HuH-7 (cell line): ENCODE measurements at places on chromosomes 5 and 9.

- DNase-seq = no peak
These were observed 447.1 kb downstream of the LRRC70 start for GRCh38 chr5:63025679-63026078.

- peak; percentile 70 for DNase-seq
These were observed 5.2 kb downstream of the IL13 start for GRCh38 chr5:132662925-132663770.

DNA sequence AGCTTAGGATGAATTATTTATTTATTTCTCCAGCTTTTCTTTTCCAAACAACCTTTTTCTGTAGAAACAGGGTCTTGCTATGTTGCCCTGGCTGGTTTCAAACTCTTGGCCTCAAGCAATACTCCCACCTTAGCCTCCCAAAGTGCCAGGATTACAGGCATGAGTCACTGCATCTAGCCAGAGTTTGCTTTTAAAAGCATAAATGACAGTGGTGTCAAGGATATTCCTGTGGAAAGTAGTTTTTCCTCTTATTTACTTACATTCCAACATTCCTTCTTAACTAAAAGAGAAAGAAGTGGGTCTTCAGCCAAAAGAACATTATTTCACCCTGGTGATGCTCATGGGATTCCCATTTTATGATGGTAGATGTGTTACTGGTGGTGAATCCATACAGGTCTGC lies 62.4 kb downstream of the GRIA1 start:
- DNase-seq = no peak

GRCh38 chr9:106590759-106591505 lies 272.0 kb upstream of the ZNF462 start:
- no peak for DNase-seq

DNA sequence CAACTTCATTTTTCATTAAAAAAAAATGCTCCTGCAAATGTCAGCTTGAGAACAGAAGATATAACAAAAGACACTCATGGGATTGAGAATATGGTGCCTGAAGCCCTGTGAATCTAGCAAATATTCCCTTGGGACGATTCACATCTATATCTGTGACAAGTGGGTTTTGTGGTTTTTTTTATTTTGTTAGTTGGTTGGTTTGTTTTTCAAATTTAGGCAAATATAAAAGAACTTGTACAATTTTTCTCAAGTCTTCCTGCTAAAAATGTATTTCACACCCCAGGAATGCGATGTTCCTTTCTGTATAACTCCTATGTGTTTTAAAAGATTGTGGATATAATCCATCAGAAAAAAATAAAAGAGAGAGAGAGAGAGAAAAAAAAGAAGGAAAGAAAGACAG lies 1061.8 kb upstream of the ARRDC3 start:
- no peak for DNase-seq

GRCh38 chr9:86600977-86601376 lies 246.8 kb upstream of the TUT7 start:
- DNase-seq = no peak

- no peak for DNase-seq
These were observed 490.9 kb downstream of the GADD45G start for GRCh38 chr9:90095682-90096081.

DNA sequence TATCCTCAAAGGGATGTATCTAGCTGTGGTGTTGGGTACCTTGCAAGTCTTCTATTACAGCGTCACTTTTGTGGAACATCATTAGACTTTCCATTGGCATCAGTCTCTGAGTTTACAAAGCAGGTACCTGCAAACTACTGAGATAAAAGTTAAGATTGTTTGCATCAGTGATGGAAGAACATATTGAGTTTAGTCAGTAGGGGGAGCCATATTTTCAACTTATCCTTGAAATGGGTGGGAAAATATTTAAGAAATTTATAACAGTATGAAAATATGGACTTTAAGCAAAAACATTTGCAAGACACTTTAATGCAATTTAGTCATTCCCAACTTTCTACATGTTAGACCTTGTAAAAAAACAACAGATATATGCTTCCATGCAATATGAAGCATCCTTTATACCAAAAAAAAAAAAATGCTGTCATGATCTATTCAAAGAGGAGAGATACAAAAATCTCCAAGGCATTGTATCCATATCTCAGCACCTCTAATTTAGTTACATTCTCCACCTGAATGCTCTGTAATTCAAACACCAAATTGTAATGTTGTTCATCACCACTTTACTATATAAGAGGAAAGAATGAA lies 98.6 kb upstream of the ADAMTS19 start:
- no peak for DNase-seq

DNA sequence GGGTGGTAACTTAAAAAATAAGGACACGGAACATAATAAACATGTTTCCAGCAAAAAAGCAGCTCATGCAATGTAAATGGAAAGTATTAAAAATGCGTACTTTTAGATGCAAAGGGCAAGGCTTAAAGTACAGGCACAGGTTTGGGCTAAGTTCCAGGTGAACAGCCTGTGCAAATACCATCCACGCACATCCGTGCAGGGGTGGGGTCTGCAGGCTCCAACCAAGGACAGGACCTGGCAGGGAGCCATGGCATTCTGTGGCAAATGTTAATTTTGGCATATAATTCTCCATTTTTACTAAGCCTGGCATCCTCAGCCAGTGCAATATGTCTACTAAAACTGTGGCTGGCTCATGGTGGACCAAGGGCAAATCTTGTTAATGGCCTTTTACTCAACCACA lies 365.8 kb upstream of the DAP start:
- no peak for DNase-seq

DNA sequence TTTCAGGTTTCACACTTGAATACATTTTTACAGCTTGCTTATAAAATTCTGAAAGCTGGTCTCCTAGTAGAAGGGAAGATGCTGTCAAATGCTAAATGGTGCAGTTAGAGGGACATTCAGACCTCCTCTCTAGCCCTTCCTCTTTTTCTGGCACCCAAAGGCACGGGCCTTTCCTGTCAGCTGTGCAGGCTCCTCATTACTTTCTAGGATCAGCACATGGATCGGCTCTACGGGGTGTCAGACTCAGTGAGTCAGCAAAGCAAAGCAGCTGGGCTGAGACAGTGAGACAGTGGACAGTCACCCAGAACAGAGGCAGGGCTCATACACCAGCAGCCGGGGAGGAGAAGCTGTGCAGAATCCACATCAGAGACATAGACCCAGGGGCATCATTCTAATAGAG lies 80.0 kb upstream of the TNC start:
- DNase-seq = no peak

GRCh38 chr5:93421468-93421867 lies 159.6 kb downstream of the NR2F1-AS1 start:
- no peak for DNase-seq

DNA sequence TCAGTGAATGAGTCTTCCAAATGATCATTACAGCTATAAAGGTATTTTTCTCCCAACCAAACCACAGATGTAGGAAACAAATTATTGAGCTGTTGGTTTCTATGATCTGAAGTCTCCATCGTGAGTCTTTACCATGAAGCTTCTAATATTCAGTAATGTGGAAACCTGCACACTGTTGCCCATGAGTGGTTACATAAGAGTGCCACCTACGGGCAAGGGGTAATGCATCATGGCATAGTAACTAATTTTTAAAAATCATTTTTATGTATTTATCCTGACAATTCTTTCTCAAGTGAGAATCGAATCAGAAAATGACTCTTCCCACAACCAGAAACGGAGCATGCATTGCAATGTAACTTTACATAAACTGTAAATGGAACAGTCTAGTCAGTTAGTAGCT lies 282.5 kb upstream of the SMARCA2 start:
- DNase-seq = peak; percentile 1

DNA sequence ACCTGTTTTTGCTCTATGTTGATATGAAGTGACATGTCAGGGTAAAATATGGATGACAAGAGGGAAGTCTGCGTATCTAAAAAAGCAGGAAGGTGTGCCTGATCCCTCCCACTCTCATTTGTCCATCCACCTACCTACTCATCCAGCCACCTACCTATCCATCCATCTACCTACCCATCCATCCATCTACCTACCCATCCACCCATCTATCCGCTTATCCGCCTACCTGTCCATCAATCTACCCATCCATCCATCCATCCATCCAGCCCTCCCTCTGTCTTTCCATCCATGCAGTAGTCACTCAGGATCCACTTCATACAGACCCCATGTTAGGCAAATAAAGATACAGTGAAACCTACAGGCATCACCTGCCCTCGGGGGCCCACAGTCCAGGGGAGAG lies 32.4 kb downstream of the LMX1B start:
- no peak for DNase-seq
